Stimulated activated CD4-positive, alpha-beta T cell treated with anti-CD3 and anti-CD28 coated beads, Interleukin-4, amount 100 ng/mL, for 1 hour (primary cell): ENCODE measurements at places on chromosomes 11 and 22.
A peak's percentile ranks its signal among the peaks of the same experiment; 100 is the strongest.

GRCh38 chr11:67484847-67485311, 2.1 kb downstream of the AIP start:
- DNase-seq = peak; percentile 70

GRCh38 chr22:36881504-36882245, 20.9 kb downstream of the NCF4 start:
- DNase-seq = no peak

DNA sequence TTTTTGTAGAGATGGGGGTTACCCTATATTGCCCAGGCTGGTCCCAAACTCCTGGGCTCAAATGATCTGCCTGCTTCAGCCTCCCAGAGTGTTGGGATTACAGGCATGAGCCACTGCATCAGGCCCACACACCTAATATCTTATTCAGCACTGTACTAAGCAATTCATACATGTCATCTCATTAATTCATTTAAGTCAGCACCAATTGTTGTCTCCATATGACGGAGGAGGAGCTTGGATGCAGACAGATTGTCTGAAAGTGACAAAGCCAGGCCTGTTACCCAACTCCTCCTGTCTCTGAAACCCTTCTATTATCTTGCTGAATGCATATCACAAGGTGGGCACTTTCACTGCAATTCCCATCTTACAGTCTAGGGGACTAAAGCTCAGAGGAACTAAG, 57.5 kb upstream of the ALX4 start:
- no peak for DNase-seq

GRCh38 chr11:9643751-9644150, 20.1 kb upstream of the SWAP70 start:
- DNase-seq = no peak

GRCh38 chr11:14190992-14191778, 167.8 kb downstream of the RRAS2 start:
- no peak for DNase-seq

- DNase-seq = no peak
These were observed 49.0 kb downstream of the RPUSD4 start for GRCh38 chr11:126162306-126163030.
